ENCODE measurements at places on chromosomes 7 and 10. TPM values are rescaled to one million over a fixed set of nuclear protein-coding genes. Genes with fewer than 3 reads are reported as not detected.

- DNase-seq: no peak
Observed at GRCh38 chr7:97407106-97407505, 289.6 kb downstream of the SDHAF3 start.

DNA sequence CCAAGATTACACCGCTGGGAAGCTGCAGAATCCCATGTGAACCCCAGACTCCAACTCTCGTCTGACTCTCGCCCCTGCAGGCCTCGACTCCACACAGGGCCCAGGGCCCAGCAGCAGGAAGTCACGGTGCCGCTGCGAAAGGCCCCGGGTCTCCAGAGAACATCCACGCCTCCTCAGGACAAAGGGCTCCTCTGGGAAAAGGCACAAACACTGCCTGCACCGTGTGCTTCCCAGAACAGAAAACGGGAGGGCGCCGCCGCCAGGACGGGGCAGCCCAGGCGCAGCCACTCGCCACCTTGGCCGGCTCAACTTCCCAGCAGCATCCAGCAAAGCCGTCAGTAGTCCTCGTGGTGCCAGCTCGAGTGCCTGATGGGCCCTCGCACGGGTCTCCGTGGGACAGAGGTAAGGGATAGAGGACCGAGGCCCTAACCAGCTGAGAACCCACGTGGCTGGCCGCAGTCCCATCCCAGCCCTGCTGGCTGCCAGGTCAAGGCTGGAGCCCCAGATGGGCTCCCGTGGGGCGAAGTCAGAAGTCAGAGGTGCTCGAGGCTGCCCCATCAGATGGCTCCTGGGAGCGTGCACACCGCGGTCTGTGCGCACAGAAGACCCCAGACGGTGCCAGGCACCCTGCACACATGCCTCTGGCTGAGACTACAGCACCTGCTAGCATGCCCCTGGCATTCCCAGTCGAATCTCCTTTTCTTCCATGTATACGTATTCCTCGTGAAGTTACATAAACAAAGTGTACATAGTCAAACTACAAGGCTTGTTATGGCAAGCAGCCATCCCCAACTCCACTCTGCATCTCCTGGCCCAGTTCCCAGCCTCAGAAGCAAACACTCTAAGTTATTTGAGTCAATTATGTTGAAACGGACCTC lies 60.2 kb downstream of the MAD1L1 start:
- DNase-seq: no peak

LAMB1 gene
- total RNA-seq: 1,014 TPM

DNA sequence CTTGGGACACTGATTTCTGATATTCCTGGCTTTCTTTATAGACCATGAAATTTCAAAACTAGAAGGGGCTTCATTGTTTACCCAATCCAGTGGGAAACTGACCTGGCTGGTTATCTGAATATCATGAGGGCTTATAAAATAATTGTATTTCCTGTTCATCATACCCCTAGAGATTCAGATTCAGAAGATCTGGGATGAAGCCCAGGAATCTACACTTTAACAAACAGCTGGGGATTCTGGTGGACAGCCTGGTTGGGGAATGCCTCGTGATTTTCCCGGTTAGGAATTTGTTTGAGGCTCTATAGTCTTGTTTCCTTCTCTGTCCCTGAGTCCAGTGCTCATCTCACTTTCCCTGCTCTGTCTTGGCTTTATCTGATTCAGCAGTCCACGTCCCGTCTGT lies 110.3 kb downstream of the ADRA2A start:
- no peak for DNase-seq

DNA sequence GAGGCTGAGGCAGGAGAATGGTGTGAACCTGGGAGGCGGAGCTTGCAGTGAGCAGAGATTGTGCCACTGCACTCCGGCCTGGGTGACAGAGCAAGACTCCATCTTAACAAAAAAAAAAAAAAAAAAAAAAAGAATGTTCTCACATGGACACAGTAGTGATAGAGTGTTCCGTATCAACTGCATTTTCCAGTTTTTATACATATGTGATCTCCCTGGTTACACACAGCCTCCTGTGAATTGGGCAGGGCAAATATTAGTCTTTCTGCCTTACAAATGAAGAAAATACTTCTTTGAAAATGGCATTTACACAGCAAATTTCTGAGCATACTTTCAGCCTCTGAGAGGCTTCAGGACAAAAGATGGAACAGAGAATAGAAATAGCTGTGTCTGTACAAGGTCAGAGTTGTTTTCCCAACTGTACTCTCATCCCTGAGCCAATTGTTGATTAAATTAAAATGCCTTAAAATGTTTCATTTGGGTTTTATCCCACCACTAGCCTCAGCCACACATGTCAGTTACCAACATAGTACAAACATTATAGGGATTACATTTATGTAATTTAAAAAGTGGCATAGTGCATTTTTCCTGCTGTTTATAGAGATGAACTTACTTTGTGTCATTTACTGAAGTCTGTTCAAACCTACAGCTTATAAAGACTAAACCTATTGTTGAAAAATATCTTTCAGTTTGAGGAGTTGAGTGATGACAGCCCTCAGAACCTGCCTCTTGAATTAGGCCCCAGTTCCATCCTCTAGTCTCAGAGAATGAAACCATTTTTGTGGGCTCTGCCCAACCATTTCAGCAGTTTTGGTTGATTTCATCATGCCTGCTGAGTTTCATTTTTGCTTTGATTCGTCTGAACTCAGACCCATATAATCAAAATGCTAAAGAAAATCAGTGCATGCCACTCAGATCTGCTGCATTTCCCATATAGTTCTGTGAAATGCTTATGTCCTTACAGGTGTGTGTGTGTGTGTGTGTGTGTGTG lies 609.4 kb upstream of the C7orf33 start:
- DNase-seq: no peak

- DNase-seq: no peak
Observed at GRCh38 chr7:70893422-70893821, 238.5 kb upstream of the GALNT17 start.

IGFBP1 gene
- total RNA-seq: 1.9 TPM

All from osteocyte (in vitro differentiated cells).